ENCODE measurements at places on chromosomes 5 and 9. TPM values are rescaled to one million over a fixed set of nuclear protein-coding genes. Genes with fewer than 3 reads are reported as not detected.
A peak's percentile ranks its signal among the peaks of the same experiment; 100 is the strongest.

Gene PCDHB3
- 0.23 TPM for total RNA-seq

Gene CDH9
- not detected for total RNA-seq

Gene MRPL50
- total RNA-seq, result 11.4 TPM

Gene ZNF462
- total RNA-seq, result 13.7 TPM

DNA sequence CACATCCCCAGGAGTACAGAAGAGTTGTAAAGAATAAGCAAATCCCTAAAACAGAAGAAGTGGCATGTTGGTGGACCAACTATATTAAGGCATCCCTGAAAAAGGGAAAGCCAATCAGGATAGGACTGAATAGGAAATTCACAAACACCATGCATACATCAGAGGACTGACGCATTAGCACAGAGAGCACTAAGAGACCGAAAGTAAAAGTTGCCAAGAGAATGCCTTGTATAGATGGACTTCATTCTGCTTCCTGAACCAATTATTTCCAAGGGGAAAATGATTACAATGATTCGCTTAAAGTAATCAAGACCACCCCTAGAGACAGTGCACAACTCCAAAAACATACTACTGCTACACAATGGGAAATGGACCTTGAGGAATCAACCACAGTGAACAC is 33.5 kb downstream of the SHC3 start:
- DNase-seq, result no peak

GRCh38 chr5:428219-428618 is 14.8 kb upstream of the EXOC3 start:
- DNase-seq, result no peak

- DNase-seq, result no peak
Observed at GRCh38 chr5:140556438-140556837, 835 bp downstream of the SRA1 start.

DNA sequence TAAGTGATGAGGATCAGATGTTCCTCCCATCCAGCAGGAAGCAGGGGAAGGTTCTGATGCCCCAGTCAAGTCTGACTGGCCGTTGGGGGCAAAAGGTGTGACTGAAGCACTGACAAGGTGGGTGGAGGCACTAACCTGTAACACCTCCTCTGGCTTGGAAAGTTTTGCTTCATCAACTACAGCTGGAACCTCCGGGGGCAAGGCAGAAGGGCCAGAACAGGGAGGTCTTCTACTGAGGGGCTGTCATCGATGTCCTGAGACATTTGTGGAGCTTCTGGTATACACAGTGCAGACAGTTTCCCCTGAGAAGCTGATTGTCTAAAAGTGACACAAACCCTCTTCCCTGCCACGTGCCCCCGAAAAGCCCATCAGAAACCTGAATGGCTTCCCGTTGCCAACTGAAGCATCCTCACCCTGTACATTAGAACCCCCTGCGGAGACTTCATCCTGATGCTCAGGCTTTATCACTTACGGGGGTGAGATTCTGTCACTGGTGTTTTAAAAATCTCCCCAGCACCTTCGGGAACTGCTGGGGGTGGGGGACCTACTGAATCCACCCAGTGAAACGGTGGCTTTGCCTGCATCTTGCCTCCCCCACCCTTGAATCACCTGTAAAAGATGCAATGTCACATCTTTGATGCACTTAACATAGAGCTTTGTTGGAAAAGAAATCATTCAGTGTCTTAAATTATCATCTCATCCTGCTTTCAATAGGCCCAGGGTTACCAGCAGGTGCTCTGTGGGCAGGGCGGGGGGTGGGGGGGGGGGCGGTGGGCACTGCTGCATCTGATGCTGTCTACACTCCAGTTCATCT is 24.6 kb downstream of the TRAF1 start:
- no peak for DNase-seq

GRCh38 chr5:1641560-1642166 is 117.9 kb upstream of the LPCAT1 start:
- DNase-seq, result peak; percentile 68

- no peak for DNase-seq
Observed at GRCh38 chr5:135237748-135238103, 161.3 kb downstream of the MACROH2A1 start.

DNA sequence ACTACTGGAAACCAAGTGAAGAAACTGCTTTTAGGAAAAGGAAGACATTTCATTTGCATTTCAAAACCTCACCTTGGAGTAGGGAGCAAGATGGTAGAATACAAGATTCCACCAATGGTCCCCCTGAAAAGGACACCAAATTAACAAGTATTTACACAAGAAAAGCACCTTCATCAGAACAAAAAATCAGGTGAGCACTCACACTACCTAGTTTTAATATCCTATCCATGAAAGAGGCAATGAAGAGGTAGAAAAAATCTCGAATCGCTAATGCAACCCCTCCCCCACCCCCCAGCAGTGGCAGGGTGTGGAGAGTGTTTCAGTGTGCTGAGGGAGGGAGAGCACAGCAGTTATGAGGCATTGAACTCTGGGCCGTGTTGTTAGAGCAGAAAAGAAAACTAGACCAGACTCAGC is 1397.0 kb upstream of the C9orf72 start:
- DNase-seq, result no peak
